ENCODE measurements at places on chromosomes 4 and X.

DNA sequence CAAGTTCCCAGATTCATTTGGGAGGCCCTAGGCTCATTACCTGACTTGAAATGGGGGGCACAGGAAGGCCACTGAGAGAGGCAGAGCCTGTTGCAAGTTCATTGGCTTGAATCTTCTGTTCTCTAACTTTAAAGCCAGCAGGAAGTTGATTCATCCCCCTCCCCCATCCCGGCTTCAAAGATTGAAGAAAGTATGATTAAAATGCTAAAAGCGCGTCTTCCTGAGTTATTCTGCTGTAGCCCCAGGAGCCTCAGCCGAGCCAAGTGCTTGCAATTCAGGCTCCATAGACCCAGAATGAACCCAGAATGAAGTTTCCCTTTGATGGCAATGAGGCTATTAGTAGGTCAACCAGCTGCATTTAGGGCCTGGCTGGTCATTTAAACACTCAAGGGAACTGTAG is 14.7 kb downstream of the CHST7 start:
- DNase-seq, result peak; percentile 87

DNA sequence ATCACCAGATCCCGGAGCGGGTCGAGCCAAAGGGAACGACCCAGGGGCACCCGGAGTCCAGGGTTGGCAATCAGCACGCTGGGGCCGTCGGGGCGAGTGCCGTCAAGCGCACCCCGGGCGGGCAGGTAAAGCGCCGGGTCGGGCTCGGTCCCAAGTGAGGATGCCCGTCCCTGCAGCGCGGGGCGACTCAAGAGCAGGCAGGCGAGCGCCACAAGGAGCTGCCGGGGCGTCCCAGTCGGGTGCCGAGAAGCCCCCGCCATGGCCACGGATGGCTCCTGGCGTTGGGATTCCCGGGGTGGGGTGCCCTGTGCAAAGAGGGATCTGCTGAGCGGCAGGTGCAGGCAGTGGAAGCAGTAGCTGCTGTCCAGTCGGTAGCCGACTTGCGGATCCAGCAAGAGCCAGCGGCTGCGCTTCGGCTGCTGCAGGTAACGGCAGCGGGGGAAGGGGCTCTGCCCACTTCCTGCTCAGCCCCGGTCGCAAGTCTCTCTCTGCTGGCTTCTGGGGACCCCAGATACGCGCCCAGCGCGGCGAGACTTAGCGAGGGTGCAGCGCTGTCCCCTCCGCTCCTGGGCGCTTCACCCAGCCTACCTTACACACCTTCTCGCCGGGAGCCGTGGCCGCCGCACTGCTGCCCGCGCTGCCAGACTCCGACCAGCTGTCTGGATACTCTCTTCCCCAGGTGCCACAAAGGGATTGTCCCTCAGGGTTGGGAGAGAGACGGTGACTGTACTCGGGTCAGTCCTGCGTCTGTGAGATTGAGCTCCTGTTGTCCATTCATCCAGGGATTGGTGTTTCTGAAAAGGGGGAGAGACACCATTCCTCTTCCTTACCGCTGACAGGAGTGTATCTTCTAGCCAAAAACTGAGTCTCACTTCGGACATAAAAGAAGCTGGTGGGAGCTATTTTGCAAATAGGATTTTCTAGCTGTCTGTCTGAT is at the start of gene FREM3:
Gene FREM3, minus strand, starts transcription at position 260 of the 937 bp plus-strand sequence. Its CDS starts 0 bp downstream, at position 260.
- no peak for DNase-seq

DNA sequence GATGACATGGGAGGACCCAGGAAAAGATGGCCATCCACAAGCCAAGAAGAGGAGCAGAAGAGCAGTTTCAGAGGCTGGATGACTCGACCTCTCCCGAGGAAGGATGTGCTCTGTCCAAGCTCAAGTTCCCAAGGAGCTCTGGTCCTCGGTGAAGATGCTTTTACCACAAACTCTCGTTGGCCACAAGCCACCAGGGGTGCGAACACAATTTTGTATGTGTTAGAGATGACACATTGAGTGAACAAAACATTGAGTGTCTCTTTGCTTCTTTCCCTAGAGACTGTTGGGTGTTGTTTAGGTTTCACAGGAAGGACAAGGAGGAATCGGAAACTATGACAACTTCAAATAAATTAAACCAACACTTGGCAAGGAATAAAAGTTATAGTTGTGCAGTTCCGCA is 26.3 kb downstream of the FGFBP1 start:
- no peak for DNase-seq

DNA sequence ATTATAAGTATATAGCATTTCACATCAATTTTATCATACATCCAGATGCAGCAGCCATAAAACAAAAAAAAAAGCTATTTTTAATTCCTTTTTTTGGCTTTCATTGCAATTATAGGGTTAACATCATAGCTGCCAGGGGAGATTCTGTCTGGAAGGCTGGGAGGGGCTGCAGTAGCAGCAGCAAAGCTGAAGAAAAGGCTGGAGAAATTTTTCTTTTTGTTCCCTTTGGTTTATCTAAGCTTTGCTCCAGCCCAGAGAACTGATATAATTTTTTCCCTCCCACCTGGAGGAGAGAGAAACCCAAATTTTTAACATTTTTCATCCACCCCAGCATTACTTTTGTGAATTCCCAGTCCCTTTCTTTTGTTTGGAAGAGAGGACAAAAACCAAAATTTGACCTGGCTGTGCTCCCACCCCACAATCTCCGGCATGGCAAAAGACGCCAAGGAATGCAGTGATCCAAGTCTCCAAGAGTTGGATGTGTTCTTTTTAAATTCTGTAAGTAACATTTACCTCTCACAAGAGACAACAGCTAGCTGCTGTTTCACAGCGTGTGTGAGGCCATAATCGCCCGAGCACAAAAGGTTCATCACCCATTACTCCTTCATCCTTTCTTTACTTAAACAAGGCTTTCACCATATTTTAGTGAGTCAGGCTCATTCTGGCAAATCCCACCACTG is 25.1 kb upstream of the FAM156A start:
- peak; percentile 28 for DNase-seq

GRCh38 chrX:125175991-125176584 is 143.6 kb upstream of the TEX13C start:
- DNase-seq, result no peak
